ENCODE measurements at places on chromosomes 1 and 21.

DNA sequence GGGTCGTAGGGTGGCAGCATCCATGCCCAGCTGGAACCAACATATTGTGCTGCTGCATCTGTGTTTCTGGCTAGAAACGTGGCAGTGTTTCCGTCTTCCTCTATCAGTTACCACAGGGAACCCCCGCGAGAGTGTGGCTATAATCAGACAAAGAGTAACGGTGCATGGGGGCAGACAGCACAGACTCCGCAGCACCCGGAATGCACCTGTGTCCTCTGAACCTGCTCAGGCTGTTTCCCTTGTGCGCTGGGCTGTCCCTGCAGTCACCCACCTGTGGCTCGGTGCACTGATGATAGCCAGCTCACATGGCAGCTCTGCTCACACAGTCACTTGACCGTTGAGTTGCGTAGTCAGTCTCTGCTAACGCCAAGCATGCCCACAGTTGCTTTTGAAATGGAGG, 11.4 kb upstream of the PCBP3 start:
- no peak for DNase-seq

DNA sequence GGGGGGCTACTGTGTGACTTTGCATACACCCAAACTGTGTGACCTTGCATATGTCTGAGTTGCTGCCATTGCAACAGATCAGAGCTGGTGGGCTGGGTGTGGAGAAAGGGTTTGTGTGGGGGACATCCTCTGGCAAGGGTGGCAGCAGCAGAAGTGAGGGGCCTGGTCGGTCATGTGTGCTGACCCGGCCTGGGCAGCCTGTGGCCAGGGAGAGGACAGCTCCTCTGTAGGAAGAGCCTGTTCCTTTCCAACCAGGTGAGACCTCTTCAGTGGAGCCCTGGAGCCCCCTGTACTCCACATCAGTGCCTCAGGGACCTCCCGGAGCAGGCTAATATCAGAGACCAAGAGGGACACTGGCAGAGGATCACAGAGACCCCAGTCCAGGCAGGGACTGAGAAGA, 8.3 kb downstream of the PCSK9 start:
- no peak for DNase-seq

GRCh38 chr1:30037251-30038118, 685.9 kb downstream of the MATN1 start:
- DNase-seq, result no peak

- no peak for DNase-seq
These were observed 6.1 kb upstream of the ETNK2 start for GRCh38 chr1:204157962-204158361.

DNA sequence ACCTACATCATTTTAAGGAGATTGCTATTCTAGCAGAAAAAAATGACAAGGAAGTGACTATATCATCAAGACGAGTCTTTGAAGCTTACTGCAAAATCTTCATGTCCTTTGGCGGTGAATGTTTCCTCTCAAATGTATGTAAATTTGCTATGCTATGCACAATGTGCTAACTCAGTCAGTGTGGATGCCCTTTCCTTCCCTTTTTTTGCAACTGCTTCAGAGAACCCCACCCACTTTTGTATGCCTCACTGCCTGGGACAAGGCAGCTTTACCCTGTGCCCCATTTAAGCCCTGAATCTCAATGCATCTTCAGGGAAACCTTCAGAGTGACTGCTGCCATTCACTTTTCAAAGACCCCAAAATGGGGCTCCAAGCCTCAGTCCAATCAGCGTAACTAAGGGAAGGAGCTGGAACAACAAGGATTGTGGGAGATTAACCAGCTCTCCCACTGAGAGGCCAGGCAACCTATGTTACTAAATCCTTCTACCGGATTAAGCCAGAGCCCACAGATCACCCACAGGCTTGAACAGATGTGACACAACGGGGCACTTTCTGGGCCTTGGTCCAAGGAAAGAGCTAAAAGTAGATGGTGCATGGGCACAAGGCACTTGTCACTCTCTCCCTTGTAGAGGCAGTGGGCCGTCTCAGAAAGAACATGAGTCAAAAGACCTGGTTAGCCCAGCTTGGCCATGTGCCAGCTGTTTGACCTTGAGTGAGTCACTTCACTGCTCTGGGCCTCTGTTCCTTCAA, 154.4 kb downstream of the PLPP3 start:
- no peak for DNase-seq

DNA sequence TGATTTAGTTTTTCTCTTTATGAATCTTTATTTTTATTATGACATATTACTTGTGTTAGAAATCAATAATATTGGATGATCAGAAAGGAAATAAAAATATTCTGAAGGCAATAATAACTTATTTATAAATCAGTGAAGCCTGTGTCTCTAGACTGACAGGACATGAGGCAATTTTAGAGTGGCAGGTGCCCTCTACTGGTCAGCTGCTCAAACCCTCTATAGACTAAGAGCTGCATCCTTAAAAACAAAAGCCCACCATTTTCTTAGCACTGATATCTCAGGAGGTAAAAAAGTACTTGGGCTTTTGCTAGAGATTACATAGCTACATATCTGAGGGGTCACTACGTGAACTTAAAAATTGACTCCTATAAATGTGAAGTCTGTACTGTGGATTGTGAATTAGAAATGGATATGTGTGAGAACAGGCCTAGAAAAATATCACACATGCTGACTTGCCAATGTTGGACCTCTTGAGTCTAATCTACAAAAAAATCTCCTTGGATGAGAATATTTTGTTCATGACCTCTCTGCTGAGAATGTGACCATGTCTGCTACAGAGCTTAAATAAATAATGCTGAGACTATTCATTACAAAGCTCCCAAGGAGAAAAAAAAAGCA, 597.9 kb upstream of the ADAMTS5 start:
- no peak for DNase-seq

DNA sequence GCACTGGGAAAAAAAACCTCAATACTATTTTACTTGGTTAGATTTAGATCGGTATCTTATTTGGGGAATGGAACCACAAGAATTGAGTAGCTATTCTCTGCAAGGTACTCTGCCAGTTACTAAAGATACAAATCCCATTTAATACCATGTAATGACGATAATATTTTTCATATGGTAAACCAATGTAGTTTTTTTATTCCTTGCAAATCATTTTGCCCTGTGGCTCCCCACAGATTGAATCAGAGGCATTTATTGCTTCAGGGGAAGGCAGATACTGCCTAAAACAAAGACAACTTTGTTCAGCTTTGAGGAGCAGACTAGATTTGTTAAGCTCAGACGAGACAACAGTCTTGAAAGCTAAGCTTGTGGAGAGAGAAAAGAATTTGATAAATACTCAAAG, 226.7 kb upstream of the RUNX1 start:
- DNase-seq, result no peak

GRCh38 chr1:115839029-115839678, 1.8 kb downstream of the NHLH2 start:
- DNase-seq, result no peak

- no peak for DNase-seq
These were observed 13.9 kb downstream of the FAM151A start for GRCh38 chr1:54609301-54609921.

DNA sequence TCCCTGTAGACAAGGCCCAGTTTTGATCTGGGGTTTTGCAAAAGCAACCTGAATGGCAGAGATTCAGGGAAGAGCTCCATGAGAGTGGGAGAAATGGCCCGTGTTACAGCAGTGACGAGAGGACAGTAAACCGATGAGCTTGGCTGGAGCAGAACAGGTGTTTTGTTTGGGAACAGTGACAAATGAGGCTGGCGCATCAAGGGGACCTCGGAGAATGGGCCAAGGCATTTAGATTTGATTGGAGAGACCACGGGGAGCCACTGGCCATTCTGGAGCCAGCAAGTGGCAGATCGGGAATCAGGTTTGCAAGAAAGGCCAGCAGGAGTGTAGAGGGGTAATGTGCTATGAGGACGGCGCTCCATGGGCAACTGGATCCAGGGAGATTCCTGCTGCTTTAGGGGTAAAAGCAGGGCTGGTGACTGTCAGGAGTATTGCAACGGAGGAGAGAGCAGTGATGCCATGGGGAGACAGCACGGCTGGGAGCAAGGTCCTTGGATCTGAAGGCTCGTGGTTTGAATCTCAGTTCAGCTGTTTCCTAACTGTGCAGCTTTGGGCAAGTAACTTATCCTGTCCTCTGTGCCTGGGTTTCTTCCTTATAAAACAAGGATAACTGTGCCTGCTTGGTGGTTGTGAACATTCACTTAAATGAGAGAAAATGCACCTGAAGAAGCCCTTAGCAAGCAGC, 9.9 kb upstream of the KLHDC7A start:
- no peak for DNase-seq

DNA sequence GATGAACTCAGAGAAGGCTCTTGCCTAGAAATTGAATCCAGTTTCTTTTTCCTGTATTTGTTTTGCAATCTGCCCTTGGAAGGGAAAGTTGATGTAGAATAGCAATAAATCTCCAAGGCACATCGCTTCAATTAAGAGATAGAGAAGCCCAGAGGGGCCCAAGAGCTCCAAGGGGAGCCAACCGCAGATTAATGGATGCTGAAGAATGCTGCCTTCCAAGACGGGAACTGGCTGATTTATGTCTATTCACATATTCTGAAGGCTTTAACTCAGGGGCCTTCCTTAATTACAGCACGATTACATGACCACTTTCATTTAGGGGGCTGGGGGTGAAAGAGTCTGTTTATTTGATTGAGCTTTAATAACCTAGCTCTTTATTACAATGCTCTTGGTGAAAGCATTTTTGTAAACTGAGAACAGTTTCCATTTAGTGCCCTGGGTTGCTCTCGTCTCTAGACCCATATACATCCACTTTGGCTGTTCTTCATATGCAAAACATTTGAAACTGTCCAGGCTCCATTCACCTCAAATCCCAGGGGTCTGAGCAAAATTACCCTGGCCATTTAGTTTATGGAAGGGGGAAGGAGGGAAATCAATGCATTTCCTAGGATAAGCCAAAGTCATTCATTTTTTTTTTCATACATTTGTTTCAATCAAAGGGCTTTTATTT, 87.4 kb upstream of the CLDN14 start:
- no peak for DNase-seq

DNA sequence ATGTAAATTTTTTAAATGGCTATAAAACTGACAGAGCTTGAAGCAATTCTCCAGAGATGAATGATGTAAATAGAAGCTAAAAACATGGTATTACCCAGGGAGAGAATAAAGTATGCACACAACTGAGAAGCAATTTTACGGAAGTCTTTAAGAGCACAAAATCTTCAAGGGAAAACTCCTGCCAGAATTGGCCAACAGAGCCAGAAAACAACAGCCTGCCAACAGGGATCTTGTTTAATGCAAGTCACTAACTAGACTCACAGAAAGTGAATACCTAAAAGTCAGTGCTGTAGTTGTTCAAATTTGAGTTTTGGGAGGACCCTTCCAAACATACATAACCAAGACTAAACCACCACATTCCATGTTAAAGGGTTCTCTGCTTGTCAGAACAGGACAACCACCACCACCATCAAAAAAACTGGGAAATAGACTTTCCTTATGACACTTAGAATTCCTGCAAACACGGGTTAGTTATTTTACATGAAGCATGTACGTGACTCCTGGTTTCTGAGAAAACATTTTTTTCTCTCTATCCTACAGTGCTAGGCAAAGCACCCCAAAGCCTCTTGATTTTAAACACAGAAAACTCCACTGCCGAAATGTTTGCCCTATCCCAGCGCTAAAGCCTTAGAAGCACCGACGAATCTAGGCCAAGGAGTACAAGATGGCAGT, 1.6 kb downstream of the EPS15 start:
- DNase-seq, result no peak

DNA sequence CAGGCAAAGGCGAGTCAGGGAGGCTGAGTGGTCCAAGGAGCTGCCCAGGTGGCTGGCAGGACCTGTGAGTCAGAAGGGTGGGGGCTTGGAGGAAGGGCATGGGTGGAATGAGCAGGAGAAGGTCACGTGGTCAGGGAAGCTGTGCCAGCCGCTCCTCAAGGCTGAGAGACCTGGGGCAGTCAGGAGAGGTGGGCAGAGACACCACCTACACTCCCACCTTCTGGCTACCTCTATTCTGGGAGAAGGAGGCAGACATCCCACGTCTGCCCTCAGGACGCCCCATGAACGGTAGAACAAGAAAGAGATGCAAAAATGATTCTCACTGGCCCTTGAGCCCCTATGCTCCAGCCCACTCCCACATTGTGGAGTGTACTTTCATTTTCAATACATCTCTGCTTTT, 151.8 kb upstream of the RAB4A start:
- DNase-seq, result no peak

DNA sequence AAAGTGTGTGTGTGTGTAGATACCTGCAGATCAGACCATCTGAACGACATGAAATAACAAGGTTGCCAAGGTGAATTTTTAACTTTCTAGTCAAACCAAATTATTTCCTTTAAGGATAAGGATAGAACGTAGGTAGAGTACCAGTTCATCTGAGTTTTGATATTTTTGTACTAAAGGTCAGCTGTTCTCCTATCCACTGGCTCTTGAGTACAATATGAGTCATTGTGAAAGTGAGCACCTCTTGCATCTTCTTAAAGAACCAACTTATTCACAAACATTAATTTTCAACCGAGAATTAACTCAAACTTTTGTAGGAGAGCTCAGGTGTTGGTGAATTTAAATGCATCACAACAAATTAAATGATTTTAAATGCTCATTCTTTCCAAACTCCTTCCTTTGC, 71.5 kb downstream of the IFI44 start:
- no peak for DNase-seq

DNA sequence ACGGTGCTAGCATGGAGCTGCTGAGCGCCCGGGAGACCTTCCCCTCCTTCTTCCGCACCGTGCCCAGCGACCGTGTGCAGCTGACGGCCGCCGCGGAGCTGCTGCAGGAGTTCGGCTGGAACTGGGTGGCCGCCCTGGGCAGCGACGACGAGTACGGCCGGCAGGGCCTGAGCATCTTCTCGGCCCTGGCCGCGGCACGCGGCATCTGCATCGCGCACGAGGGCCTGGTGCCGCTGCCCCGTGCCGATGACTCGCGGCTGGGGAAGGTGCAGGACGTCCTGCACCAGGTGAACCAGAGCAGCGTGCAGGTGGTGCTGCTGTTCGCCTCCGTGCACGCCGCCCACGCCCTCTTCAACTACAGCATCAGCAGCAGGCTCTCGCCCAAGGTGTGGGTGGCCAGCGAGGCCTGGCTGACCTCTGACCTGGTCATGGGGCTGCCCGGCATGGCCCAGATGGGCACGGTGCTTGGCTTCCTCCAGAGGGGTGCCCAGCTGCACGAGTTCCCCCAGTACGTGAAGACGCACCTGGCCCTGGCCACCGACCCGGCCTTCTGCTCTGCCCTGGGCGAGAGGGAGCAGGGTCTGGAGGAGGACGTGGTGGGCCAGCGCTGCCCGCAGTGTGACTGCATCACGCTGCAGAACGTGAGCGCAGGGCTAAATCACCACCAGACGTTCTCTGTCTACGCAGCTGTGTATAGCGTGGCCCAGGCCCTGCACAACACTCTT, 1.1 kb downstream of the TAS1R3 start:
- DNase-seq, result no peak
